NCI-H748 treated with DMSO at 0.1 percent for 48 hours (cell line): ENCODE measurements at places on chromosomes 7 and 10.

DNA sequence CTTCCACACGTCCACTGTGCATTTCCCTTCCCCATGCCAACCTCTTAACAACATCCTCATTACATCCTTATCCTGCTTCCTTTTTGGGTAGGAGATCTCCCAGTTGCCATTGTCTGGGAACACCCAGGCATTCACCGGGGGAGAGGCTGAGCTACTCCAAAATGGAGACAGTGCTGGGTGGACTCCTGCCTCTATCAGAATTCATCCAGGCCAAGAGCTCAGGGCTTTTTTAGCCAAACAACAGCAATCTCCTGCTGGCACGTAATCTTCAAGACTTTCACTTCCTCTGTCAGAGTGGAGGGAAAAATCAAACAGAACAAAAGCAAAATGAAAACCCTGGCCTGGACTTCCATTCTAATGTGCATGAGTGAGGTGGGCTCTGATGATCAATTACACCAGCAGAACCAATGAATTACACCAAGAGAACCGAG, 245.0 kb downstream of the PRPF18 start:
- no peak for DNase-seq

GRCh38 chr10:117830787-117831212, 215.9 kb downstream of the RAB11FIP2 start:
- peak; percentile 23 for DNase-seq

DNA sequence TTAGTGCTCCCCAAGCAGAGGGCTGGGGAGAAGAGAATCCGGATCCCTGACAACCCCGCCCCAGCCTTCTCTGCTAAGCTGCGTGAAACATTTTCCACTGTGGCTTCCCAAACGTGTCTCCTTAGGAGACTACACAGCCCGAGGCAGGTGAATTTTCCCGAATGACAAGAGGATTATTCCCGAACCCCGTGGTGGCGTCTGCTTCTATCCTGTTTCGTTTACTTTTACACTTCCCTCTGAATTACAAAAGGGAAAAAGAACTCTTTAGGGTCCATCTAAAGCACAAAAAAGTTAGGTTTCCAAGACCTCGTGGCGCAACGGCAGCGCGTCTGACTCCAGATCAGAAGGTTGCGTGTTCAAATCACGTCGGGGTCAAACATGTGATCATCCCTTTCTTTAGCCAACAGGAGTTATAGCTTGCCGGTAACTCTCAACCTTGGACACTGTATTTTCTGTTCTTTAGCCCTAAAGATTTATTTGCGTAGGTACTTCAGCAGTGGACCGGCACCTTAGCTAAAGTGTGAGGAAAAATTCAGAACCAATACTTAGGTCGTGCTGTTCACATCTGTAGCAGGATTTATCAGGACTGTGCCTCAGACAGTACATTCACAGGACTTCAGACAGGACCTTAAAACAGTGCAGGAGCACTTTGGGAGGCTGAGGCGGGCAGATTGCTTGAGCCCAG, 3.2 kb upstream of the ZNF789 start:
- no peak for DNase-seq

- peak; percentile 74 for DNase-seq
Observed at GRCh38 chr7:29281782-29282541, 87.4 kb downstream of the CHN2 start.

GRCh38 chr10:3053155-3053554, 14.2 kb upstream of the PFKP start:
- DNase-seq: no peak

- no peak for DNase-seq
Observed at GRCh38 chr7:93232673-93233018, 480 bp downstream of the VPS50 start.

- DNase-seq: no peak
Observed at GRCh38 chr7:100642534-100642907, 1.2 kb upstream of the TFR2 start.

GRCh38 chr7:22296916-22297315, 60.0 kb downstream of the RAPGEF5 start:
- no peak for DNase-seq

DNA sequence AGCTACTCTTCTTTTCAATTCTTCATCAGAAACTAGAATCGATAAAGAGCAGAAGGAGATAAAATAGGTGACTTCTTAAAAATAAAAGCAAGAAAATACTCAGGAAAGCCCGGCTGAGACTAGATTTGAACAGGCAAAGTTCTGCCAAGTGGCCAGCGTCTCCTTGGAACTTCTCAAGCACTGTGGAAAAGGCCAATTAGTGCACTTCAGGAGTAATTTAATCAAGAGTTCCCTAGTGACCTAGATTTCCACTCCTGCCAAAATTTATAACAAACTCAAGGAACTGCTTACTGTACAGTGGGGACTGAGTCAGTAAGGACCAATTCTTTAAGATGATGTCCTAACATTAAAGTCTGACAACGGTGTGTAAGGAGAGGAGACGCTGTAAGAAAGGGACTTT, 57.3 kb downstream of the CHCHD3 start:
- no peak for DNase-seq

- DNase-seq: no peak
Observed at GRCh38 chr7:2321020-2321419, 6.8 kb upstream of the SNX8 start.

DNA sequence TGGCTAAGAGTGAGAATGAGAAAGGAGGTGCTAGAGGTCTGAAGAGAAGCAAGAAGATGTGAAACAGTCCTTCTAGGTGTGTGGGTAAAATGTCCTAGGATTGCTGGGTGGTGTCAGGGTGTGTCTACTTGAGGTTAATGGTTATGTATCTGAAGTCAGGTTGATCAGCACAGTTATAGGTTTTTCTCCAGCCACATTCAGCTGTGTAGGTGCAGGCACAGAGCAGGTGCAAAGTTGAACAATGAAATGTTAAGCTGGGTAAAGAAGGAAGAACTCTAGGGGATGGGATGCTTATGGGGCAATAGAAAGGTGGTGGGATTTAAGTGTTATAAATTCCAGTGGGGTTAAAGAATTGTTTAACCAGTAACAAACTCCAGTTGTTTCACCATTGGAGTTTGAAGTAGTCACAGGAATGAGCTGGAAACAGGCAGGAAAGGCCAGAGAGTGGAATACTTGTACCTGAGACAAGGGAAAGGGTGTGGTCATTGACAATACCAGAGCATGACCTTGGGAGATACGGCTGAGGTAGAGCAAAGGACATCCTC, 200.4 kb upstream of the YAE1 start:
- DNase-seq: no peak

DNA sequence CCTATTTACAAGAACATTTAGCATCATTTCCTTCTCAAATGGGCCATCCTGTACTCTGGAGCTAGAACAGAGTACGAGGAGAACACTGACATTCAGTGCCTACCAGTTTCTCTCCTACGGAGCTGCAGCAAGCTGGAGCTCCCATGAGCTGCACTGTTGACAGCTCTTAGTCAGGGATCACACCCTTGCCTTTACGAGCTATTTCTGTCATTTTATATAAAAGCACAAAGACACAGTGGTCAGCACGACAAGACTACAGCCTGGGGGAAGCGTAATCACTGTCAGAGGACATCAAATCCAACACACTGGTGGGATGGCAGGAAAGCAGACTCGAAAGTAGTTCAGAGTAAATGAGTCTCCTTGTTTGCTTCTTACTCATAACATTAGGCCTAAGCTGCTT, 2.7 kb downstream of the CDCA7L start:
- DNase-seq: no peak

GRCh38 chr7:16891338-16891737, 9.6 kb upstream of the AGR3 start:
- DNase-seq: peak; percentile 19

DNA sequence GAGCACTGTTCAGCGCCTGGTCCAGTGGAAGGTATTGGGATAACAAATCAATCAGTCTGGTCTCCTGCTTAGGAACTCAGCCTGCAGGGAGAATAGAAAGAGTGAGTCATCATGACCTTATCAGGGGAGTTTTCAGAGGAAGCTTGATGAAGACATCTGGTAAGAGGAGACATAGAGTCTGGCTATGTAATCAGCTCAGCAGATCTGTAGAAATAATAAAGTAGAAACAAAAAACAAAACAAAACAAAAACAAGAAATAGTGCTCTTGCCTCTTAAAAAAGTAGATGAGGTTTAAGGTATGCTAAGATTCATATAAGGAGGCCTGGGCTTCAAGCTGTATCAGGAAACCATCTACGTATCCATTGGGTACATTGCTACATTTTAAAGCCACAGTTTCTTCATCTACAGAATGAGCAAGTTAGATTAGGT, 14.4 kb downstream of the TAS2R41 start:
- no peak for DNase-seq

GRCh38 chr10:50544857-50545429, 78.8 kb downstream of the SGMS1 start:
- no peak for DNase-seq
